Fibroblast of skin of left quadriceps (primary cell): ENCODE measurements at places on chromosomes 13 and 19.

- no peak for DNase-seq
Observed at GRCh38 chr19:16562608-16563025, 9.6 kb downstream of the SLC35E1 start.

DNA sequence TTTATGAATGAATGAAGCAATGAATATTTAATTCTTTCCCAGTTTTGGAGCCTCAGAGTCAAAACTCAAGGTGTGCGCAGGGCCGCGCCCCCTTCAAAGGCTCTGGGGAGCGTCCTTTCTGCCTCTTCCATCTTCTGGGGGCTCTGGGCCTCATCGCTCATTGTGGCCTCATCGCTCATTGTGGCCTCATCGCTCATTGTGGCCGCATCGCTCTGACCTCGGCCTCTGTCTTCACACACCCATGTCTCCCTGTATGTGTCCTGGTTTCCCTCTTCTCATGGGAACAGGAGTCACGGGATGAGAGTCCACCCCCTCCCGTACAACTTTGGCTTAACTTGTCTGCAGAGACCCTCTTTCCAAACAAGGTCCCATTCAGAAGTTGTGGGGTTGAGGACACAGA lies 3.2 kb upstream of the MEX3D start:
- no peak for DNase-seq

DNA sequence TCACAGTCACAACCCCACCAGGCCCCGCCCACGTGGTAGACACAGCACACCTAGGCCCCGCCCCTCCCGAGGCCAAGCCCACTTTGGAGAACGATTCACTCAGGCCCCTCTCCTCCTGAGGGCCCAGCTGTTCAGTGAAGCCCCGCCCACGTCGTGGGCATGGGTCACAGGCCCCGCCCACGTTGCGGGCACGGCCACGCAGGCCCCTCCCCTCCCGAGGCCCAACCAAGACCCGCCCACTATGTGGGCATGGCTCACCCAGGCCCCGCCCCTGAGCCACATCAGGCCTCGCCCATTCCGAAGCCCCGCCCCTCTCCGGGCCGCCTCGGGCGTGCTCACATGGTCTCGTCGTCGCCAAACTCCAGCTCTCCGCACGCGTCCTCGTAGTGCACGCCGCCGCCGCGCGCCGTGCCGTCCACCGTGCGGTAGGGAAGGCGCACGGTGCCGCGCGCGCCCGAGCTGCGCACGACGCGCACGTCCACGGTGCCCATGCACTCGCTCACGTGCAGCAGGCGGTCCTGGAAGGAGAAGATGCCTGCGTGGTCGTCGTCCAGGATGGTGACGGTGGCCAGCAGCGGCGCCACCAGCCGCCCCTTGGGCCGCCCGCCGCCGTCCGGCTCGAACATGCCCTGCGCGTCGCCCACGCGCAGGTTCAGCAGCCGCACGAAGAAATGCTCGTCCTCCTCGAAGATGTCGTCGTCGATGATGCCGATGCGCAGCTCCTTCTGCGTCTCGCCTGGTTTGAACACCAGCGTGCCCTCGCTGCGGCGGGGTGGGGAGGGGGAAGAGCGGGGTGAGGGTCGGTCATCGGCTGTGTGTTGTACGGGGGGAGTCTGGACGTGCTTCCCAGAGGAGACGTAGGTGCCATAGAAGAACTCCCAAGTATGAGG lies 24.0 kb downstream of the SLC8A2 start:
- DNase-seq, result no peak

DNA sequence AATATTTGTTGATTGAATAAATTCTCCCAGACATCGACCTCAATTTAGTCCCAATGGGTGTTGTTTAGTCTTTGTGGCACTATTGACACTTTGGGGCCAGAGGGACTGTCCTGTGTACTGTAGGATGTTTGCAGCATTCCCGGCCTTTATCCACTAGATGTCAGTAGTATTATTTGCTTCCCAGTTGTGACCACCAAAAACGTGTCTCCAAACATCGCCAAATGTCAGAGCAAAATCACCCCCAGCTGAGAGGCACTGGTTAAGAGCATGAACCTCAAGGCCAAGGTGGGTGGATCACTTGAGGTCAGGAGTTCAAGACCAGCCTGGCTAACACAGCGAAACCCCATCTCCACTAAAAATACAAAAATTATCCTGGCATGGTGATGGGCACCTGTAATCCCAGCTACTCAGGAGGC lies 15.4 kb downstream of the NLRP12 start:
- peak; percentile 15 for DNase-seq

GRCh38 chr13:106503272-106503671 lies 32.2 kb downstream of the EFNB2 start:
- no peak for DNase-seq

- no peak for DNase-seq
Observed at GRCh38 chr13:35694549-35695447, 218.3 kb upstream of the MAB21L1 start.

GRCh38 chr19:47719047-47719859 lies 6.0 kb downstream of the EHD2 start:
- DNase-seq, result peak; percentile 99

DNA sequence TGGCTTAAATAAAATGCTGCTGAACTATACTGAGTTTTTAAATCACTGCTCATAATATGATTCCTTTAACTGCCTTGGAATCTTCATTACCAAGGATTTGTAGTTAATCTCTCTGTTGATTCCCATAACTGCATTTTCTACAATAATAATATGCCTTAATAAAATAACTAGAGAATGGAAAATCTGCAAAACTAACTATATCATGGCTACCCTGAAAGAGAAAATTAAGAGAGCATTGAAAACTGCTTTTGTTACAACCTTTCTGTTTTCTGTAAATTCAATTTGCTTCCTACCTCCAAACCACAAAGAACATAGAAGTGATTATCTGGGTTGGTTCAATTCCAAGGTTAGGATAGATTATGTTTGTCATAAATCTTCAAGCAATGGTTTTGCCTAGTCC lies 202.8 kb upstream of the ATXN8OS start:
- no peak for DNase-seq

DNA sequence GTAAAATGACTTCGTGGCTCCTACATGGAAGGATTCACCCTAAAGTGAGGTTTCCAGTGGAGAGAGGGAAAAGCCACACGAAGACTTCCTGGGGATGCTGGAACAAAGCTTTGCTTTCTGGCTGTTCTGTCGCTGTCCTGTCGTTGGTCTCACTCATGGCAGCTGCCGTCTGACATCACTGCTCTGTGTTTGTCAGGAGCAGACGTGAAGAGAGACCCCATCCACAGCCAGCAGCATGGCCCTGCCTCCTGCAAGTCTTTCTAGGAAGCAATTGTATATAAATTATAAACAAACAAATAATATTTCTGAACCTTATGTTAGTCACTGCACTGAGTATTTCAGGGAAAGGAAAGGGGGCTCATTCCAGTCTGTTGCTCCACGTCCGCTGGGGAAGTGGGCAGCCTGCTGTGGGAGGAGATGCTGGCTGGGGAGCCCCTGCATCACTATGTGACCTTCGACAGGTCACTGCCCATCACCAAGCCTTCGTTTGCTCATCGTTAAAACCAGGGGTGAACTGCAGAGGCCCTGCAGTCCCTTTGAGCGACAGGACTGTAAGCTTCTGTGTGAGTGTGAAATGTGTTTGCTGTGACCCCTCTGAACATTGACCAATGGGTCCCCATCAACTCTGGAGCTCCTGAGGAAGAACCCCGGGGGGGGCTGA lies 151.0 kb downstream of the DCT start:
- DNase-seq, result no peak

GRCh38 chr19:29674374-29675119 lies 9.3 kb downstream of the PLEKHF1 start:
- DNase-seq, result no peak

- DNase-seq, result no peak
Observed at GRCh38 chr13:47298506-47298905, 401.7 kb upstream of the HTR2A start.

DNA sequence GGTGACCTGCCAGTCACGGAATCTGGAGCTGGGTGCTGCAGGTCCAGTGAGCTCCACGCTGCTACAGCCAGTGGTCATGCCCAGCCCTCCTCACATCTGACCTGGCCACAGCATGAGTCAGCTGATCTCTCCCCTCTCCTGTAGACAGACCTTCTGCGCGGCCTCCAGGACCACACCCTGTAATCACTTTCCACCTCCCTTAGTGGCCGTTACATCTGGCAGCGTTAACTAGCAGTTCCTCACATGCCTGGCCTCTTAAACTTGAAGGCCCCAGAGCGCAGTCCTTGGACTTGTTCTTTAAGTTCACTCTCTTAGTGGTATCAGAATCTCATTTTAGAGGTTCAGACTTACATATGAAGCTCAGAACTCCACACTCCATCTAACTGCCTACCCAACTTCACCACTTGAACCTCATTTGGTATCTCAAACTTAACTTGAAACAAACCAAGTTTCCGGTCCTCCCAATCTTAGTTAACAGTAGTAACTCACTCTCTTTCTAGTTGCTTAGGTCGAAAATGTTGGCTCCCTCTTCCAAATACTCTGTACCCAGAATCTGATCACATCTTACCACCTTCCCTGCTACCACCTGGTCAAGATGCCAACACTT lies 22.7 kb downstream of the MIPEP start:
- no peak for DNase-seq

GRCh38 chr13:20487927-20488326 lies 37.7 kb downstream of the CRYL1 start:
- no peak for DNase-seq

DNA sequence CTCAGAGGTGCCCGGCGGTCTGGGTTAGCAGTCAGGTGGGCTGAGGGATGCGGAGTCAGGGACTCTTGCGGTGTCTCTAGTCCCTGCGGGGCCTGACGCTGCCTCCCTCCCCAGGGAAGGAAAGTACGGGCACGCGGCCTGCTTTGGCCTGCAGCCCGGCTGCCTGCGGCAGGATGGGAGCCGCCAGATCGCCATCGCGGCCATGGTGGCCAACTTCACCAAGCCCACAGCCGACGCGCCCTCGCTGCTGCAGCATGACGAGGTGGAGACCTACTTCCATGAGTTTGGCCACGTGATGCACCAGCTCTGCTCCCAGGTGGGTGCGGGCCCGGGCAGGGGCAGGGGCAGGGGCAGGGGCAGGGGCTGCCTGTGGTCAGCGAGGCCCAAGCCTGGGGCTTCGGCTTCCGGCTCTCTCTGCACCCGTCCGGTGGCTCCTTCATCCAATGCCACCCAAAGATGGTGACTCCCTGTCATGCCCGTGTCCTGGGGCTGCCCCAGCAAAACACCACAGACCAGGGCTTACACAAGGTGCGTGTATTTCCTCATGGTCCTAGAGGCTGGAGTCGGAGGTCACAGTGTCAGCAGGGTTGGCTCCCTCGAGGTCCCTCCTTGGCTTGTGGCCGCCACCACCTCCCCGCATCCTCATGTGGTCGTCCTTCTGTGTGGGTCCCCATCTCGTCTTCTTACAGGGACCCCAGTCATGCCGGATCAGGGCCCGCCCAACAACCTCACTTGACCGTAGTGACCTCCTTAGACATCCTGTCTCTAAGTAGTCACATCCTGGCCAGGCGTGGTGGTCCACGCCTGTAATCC lies 11.3 kb upstream of the ZNF554 start:
- no peak for DNase-seq

- no peak for DNase-seq
Observed at GRCh38 chr13:89270736-89271135, 1599.6 kb downstream of the SLITRK5 start.

GRCh38 chr13:107866941-107867623 lies 348.3 kb downstream of the LIG4 start:
- DNase-seq, result no peak

- no peak for DNase-seq
Observed at GRCh38 chr19:18062028-18062427, 24.7 kb downstream of the IL12RB1 start.

GRCh38 chr13:51797664-51798488 lies 6.1 kb downstream of the DHRS12 start:
- DNase-seq, result peak; percentile 31

- no peak for DNase-seq
Observed at GRCh38 chr13:27920677-27921420, 1.0 kb downstream of the PDX1 start.

GRCh38 chr13:21986602-21987001 lies 315.7 kb downstream of the FGF9 start:
- DNase-seq, result no peak

DNA sequence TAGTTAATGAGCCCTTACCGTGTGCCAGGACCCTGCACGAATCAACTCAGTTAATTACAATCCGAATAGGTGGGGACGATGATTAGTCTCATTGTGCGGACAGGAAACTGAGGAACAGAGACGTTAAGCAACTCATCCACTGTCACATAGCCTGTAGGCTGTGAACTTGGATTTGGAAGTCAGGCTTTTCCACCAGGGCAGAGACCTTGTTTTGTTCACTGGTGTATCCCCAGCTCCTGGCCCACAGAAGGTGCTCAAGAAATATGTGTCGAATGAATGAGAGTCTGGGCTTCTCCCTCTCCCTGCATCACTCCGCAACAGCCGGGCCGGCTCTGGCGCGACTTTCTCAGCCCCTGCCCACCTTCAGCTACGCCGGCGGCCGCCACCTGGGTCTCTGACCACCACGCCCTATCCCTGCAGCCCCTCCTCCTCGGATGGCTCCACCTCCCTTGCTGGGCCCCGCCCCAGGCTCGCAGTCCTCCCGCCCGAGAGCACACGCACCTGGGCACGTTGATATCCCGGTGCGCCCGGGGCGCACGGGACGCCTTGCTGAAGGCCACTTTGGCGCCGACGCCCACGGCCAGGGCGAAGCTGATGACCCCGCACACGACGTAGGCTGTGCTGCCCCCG lies 1.3 kb downstream of the SHISA7 start:
- no peak for DNase-seq

GRCh38 chr13:99976575-99976974 lies 5.0 kb upstream of the ZIC5 start:
- DNase-seq, result no peak

- no peak for DNase-seq
Observed at GRCh38 chr19:18457483-18458331, 19.8 kb upstream of the ISYNA1 start.

GRCh38 chr13:38147050-38147449 lies 202.6 kb upstream of the UFM1 start:
- no peak for DNase-seq

DNA sequence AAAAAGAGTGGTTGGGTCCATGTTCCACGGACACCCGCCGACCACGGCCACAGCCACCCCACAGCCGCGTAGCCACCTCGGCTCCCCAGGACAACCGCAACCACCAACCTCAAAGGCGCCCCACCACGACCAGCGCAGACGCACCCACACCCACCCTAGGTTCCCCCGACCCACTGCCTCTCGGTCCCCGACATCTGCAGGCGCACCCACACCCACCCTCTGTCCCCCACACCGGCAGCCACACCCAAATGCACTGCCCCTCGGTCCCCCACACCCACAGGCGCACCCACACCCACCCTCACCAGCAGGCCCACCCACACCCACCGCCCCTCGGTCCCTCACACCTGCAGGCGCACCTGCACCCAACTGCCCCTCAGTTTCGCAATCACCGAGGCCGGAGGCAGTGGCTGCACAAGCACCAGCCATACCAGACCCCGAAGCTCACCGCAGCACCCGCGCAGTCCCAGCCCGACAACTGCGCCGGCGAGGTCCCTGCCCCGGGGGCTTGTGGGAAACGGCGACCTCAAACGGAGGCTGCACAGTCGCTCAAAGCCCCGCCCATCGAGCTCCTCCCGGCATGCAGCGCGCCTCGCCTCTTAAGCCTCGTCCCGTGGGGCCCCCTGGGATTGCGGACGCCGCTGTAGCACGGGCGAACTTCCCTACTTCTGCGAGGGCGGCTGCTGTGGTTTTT lies 18.3 kb downstream of the ZNF77 start:
- no peak for DNase-seq

- peak; percentile 64 for DNase-seq
Observed at GRCh38 chr13:79435561-79435990, 29.5 kb upstream of the RBM26 start.

GRCh38 chr19:49327878-49328544 lies 3.0 kb upstream of the SLC6A16 start:
- DNase-seq, result no peak
